ENCODE measurements at places on chromosomes 7 and 10. TPM values are rescaled to one million over a fixed set of nuclear protein-coding genes. Genes with fewer than 3 reads are reported as not detected.
A peak's percentile ranks its signal among the peaks of the same experiment; 100 is the strongest.

GTF2I gene
- total RNA-seq = 194 TPM

MPP7 gene
- total RNA-seq = 4.0 TPM

GRCh38 chr10:31099094-31099493 lies 67.4 kb upstream of the ZNF438 start:
- H3K27me3 ChIP-seq = no peaks in the 10 kb centered on the region
- H3K36me3 ChIP-seq = no peaks in the 10 kb centered on the region
- H3K4me3 ChIP-seq = no peak overlapping the region
- H3K27ac ChIP-seq = no peak overlapping the region
- peaks cover 4% of the 10 kb centered on the region for H3K4me1 ChIP-seq

DNA sequence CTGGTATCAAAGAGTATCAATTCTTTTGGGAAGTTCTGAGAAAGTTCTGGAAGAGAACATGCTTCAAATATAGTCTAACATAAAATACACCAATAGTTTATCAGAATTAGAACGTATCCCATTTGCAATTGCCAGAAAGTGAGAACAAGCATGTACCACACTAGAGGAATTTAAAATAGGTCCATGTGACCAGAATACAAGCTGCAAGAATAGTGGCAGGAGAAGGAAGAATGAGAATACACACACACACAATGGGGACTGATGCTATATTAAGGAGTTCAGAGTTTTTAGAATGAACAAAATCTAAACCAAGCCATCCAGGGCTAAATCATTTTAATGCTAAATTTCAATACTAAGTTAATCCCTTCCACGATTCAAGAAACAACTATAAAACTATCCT lies 99.1 kb upstream of the TMEM168 start:
- no peaks in the 10 kb centered on the region for H3K4me1 ChIP-seq
- no peak overlapping the region for H3K4me3 ChIP-seq
- no peaks in the 10 kb centered on the region for H3K27me3 ChIP-seq

- H3K27ac ChIP-seq = no peak overlapping the region
- no peak for DNase-seq
- no peaks in the 10 kb centered on the region for H3K36me3 ChIP-seq
- no peaks in the 10 kb centered on the region for H3K27me3 ChIP-seq
These were observed 21.0 kb downstream of the GNA12 start for GRCh38 chr7:2823130-2823529.

- H3K27ac ChIP-seq = peak overlapping the region; percentile 35
- no peak overlapping the region for H3K4me3 ChIP-seq
- H3K36me3 ChIP-seq = no peaks in the 10 kb centered on the region
These were observed 130.0 kb upstream of the BTBD16 start for GRCh38 chr10:122140941-122141623.

GRCh38 chr7:76408121-76408560 lies 1.4 kb downstream of the SSC4D start:
- no peaks in the 10 kb centered on the region for H3K36me3 ChIP-seq
- no peak for DNase-seq
- no peak overlapping the region for H3K4me3 ChIP-seq
- no peak overlapping the region for H3K27ac ChIP-seq

DNA sequence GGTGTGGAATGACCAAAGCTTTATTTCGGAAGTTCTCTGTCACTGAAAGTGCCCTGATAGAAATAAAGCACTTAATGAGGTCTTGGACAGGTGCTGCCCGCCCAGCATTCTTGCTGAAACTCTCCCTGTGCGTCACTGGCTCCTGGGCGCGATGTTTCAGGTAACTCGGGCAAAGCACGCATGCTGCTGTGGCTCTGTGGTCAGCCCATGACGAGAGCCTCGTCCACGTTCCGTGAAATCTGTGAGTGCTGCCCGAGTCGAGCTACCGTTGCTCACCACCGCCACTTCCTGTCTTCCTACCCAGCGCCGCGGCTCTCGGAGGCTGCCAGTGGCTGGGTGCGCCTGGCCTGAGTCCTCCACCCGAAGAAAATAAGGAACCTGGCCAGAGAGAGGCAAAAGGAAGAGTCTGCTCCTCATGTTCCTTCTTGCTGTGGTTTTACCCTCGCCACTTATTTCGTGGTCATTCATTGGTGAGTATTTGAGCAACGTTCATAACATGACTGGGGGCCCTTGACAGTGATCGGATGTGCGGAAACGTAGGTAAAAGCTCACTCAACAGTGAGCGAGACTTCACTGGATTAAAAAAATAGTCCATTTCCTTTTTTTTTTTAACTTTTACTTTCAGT lies 95.5 kb downstream of the MAP3K8 start:
- DNase-seq = peak; percentile 47
- H3K36me3 ChIP-seq = no peaks in the 10 kb centered on the region
- peaks cover 10% of the 10 kb centered on the region for H3K4me1 ChIP-seq

- H3K4me1 ChIP-seq = peaks cover under 1% of the 10 kb centered on the region
- no peaks in the 10 kb centered on the region for H3K27me3 ChIP-seq
- no peak overlapping the region for H3K27ac ChIP-seq
- H3K4me3 ChIP-seq = no peak overlapping the region
- no peak for DNase-seq
These were observed 30.0 kb downstream of the MGMT start for GRCh38 chr10:129497013-129497412.

- no peaks in the 10 kb centered on the region for H3K27me3 ChIP-seq
- no peaks in the 10 kb centered on the region for H3K4me1 ChIP-seq
- DNase-seq = no peak
- no peaks in the 10 kb centered on the region for H3K36me3 ChIP-seq
These were observed 73.1 kb downstream of the RAMP3 start for GRCh38 chr7:45230611-45231165.

GRCh38 chr10:77604063-77604462 lies 33.5 kb downstream of the KCNMA1 start:
- no peak overlapping the region for H3K4me3 ChIP-seq
- no peaks in the 10 kb centered on the region for H3K36me3 ChIP-seq
- H3K27me3 ChIP-seq = no peaks in the 10 kb centered on the region
- H3K27ac ChIP-seq = no peak overlapping the region

PSD gene
- total RNA-seq = 0.98 TPM

CLCN1 gene
- total RNA-seq = not detected

- no peak for DNase-seq
- no peak overlapping the region for H3K4me3 ChIP-seq
- H3K27ac ChIP-seq = no peak overlapping the region
- no peaks in the 10 kb centered on the region for H3K27me3 ChIP-seq
These were observed 719.8 kb downstream of the ANKRD7 start for GRCh38 chr7:118944271-118944670.

AGR3 gene
- total RNA-seq = not detected

OPN1SW gene
- not detected for total RNA-seq

DNA sequence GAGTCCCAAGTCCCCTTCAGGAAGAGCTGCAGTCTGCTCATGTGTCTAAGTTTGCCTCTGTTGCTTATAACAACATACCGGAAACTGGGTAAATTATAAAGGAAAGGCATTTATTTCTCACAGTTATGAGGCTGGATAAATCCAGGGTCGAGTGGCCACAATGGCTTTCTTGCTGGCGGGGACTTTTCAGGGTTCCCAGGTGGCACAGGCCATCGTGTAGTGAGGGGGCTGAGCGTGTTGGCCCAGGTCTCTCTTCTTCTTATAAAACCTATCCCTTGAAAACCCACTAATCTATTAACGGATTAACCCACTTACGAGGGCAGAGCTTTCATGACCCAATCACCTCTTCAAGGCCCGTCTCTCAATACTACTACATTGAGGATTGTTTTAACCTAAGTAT lies 8.7 kb downstream of the VIPR2 start:
- no peak overlapping the region for H3K4me3 ChIP-seq
- no peaks in the 10 kb centered on the region for H3K4me1 ChIP-seq
- DNase-seq = no peak
- no peak overlapping the region for H3K27ac ChIP-seq

DNA sequence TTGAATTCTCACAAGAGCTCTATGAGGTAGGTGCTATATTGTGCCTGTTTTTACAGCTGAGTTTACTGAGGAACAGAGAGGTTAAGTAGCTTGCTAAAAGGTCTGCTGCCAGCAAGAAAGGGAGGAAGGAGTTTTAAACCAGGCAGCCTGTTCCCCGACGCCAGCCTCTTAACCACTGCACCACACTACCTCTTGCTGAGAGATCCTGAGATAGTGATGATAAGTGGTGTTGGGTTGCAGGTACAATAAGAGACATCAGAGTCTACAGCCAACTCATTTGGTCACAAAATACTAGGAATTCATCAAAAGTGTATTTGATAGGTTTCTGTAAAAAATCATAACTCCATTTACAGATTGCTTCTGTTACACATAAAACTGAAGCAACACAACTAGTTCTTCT lies 8.0 kb downstream of the CCDC71L start:
- H3K4me1 ChIP-seq = no peaks in the 10 kb centered on the region
- H3K4me3 ChIP-seq = no peak overlapping the region
- no peak overlapping the region for H3K27ac ChIP-seq
- DNase-seq = no peak
- no peaks in the 10 kb centered on the region for H3K27me3 ChIP-seq

DNA sequence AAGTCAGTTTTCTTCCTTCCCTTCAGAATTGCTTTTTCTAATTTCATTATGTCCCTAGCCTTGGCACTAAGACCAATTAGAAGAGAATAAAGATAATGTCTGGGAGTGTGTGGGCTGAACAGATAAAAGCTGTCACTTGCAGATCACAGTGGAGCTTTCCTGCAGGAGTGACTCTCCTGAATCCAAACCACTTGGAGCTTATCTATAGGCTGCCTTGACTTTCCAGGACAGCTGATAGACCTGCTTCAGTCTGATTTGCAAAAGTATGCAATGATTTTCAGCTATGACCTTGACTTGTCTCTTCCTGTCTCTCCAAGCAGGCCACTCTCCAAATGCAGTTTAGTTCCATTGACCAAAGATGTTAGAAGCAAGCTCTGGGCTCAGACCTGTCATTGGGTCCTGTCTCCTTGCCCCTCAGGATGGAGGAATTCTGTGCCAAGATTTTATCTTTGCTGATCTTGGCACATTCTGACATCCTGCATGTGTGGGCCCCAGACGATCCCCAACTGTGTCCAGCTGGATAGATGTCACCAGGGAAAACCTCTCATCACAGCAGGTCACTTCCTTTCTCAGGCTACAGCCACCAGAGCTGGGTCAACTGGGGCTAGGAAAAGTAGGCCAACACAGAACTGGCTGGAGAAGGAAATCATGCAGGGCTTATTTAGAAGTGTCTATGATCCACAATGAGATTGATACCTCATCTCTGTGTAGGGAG lies 120.9 kb upstream of the ZNF438 start:
- H3K4me1 ChIP-seq = no peaks in the 10 kb centered on the region
- no peaks in the 10 kb centered on the region for H3K27me3 ChIP-seq
- H3K4me3 ChIP-seq = no peak overlapping the region
- no peaks in the 10 kb centered on the region for H3K36me3 ChIP-seq
- DNase-seq = no peak
- H3K27ac ChIP-seq = no peak overlapping the region

- no peaks in the 10 kb centered on the region for H3K27me3 ChIP-seq
- H3K4me1 ChIP-seq = no peaks in the 10 kb centered on the region
- no peak overlapping the region for H3K27ac ChIP-seq
- H3K4me3 ChIP-seq = no peak overlapping the region
- H3K36me3 ChIP-seq = no peaks in the 10 kb centered on the region
- no peak for DNase-seq
These were observed 272.6 kb upstream of the NPSR1 start for GRCh38 chr7:34385384-34385783.

MET gene
- total RNA-seq = 22.6 TPM

C10orf143 gene
- total RNA-seq = 8.6 TPM

- no peaks in the 10 kb centered on the region for H3K36me3 ChIP-seq
- no peaks in the 10 kb centered on the region for H3K27me3 ChIP-seq
- no peak for DNase-seq
These were observed 229.3 kb downstream of the AUTS2 start for GRCh38 chr7:69827558-69827957.

DNA sequence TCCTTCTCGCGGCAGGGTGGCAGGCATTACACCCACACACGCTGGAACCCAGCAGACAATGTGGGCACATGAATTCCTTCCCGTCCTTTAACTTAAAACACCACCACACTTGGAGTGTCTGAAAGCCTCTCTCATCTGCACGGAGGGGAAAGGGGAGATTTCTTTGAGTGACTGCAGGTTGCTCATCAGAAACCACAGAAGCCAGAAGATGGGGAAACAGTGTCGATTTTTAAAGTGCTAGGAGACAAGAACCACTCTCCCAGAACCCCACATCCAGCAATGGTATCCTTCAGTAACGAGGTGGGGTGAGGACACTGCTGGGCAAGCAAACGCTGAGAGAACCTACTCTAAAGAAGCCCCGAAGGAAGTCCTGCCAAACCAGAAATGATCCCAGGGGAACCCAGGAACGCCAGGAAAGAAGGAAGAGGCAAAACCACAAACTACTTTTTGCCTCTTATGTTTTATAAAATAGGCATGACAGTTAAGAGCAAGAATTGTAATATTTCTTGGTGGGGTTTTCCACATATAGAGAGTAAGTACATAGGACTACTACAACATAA lies 254.3 kb downstream of the ELFN1 start:
- peaks cover 14% of the 10 kb centered on the region for H3K4me1 ChIP-seq
- peaks cover 6% of the 10 kb centered on the region for H3K36me3 ChIP-seq

DNA sequence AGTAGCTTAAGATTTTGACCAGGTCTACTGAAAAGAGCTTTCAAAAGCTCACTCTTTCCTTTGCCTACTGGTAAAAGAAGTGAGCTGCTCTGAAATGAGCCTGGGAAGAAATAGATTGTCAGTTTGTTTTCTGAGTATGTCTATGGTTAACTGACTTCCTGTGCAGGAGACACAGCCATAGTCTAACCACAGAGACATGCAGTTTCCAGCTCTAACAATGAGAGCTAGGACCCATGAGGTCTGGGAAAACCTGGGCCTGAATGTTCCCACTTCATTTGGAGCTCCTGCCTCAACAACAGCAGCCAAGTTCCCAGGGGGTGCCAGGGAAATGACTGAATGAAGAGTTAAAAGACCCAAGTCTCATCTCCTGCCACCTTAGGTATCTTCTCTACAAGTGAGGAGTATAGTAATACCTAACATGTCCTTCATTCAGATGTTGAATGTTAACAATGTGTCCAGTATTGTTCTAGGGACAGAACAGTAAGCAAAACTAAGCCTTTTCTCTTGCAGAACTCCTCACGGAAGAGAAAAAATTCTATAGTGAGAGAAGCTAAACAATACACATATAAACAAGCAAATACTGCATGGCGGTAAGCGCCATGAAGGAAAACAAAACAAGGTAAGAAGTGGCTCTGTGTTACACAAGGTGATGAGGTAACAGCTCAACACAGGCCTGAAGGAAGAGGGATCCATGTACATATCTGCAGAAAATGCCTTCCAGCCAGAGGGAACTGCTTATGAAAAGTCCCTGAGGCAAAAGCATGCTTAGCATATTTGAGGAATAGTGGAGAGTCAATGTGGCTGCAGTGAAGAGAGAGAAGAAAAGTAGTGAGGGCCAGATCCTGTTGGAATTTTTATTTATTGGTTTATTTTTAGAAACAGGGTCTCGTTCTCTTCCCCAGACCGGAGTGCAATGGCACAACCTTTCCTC lies 26.4 kb upstream of the ANKRD1 start:
- H3K4me3 ChIP-seq = no peak overlapping the region
- no peak overlapping the region for H3K27ac ChIP-seq
- H3K27me3 ChIP-seq = no peaks in the 10 kb centered on the region
- no peaks in the 10 kb centered on the region for H3K4me1 ChIP-seq
- DNase-seq = no peak

- no peaks in the 10 kb centered on the region for H3K36me3 ChIP-seq
- no peaks in the 10 kb centered on the region for H3K27me3 ChIP-seq
- DNase-seq = no peak
- no peaks in the 10 kb centered on the region for H3K4me1 ChIP-seq
- peak overlapping the region; percentile 89 for H3K27ac ChIP-seq
These were observed 821 bp upstream of the JAZF1 start for GRCh38 chr7:28181416-28181815.

ZNF800 gene
- 35.8 TPM for total RNA-seq

- H3K27ac ChIP-seq = no peak overlapping the region
- no peaks in the 10 kb centered on the region for H3K36me3 ChIP-seq
- peaks cover 53% of the 10 kb centered on the region for H3K4me1 ChIP-seq
- no peak overlapping the region for H3K4me3 ChIP-seq
- peak; percentile 76 for DNase-seq
These were observed 28.8 kb downstream of the XPNPEP1 start for GRCh38 chr10:109894516-109894915.

Measured in tibial nerve (tissue), 4 donors.